HFF-Myc (cell line): ENCODE measurements at places on chromosomes 13 and 19.

DNA sequence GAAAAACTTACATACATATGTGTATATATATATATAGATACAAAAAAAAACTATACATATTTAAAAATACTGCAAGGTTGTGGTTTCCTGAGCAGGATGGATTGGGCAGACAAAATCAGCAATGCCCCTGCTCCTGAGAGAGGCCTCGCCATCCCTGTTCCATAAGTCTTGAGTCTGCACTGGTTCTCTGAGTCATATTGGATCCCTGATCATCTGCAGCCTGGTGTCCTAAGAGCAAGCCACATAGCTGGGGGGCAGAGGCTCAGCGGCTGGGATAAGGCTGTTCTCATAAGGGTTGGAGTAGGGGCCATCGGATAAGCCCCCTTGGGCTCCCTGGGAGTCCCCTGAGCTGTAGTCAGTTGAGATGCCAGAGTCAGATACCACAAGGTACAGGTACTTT is 3.3 kb downstream of the SWSAP1 start:
- no peak for DNase-seq

GRCh38 chr13:41312176-41312500 is 1.1 kb downstream of the NAA16 start:
- no peak for DNase-seq

GRCh38 chr13:81089371-81090157 is 748.6 kb upstream of the SPRY2 start:
- DNase-seq: no peak

DNA sequence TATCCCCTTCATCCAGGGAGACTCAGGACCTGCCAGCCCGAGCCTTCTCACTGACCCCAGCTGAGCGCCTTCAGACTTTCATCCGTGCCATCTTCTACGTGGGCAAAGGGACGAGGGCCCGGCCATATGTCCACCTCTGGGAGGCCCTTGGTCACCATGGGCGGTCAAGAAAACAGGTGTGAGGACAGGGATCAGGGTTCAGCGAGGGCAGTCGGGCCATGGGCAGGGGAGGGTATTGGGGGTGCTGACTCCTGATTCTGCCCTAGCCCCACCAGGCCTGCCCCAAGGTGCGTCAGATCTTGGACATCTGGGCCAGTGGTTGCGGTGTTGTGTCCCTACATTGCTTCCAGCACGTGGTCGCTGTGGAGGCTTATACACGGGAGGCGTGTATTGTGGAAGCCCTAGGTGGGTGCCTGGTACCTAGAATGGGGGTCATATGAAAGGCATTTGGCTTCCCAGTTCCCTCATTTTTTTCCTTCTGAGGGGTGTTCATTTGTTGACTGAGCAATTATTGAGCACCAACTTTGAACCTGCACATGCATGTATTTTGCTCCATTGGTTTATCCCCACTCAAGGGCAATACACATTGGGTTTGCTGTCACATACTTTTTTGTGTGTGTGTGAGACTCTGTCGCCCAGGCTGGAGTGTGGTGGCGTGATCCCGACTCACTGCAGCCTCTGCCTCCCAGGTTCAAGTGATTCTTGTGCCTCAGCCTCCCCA is 3.9 kb downstream of the ANKLE1 start:
- no peak for DNase-seq

DNA sequence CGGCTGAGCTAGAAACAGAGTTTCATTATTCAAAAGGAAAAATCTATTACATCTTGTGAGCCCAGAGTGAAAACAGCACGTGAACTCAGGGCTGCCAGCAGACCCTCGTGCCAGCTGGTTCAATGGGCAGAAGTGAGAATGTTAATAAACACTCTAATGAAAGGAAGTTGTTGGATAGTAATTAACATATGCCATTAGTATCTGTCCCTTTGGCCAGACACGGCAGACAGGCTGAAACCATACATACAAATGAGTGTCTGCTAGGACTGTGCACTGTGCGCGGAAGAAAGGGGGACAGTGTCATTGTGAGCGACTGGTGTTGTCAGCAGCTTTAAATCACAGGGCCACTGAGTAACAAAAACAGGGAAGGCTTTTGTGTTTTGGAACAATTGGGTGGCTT is 121.9 kb upstream of the TSC22D1 start:
- no peak for DNase-seq

- no peak for DNase-seq
These were observed 20.3 kb downstream of the FLT1 start for GRCh38 chr13:28474491-28475134.

DNA sequence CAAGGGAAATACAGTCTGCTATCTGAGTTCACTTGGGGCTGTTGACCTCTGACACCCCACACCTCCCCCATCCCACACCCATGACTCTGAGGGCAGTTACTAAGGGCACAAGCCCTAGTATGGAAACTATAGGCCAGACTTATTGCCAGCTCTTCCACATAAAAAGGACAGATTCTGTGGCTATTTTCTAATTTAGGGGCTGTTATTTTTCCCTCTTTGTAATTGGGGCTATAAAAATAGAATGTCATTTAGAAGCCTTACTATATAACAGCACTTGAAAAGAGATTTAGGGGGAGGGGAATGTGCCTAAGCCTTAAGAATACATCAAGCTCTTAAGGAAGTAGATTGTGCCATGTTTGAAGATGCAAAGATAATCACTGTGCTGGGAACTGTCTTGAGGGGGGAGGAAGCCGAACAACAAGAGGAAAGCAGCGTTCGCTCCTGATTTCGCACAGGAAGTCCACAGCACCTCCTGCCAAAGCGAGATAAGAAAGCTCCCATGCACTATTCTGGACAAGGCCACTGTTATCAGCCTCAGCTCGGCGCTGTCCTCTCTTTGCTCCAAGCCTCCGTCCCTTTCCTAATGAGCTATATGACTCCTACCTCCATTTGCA is 86.6 kb downstream of the FLT1 start:
- no peak for DNase-seq

GRCh38 chr19:24052811-24053210 is 34.2 kb upstream of the ZNF254 start:
- no peak for DNase-seq

DNA sequence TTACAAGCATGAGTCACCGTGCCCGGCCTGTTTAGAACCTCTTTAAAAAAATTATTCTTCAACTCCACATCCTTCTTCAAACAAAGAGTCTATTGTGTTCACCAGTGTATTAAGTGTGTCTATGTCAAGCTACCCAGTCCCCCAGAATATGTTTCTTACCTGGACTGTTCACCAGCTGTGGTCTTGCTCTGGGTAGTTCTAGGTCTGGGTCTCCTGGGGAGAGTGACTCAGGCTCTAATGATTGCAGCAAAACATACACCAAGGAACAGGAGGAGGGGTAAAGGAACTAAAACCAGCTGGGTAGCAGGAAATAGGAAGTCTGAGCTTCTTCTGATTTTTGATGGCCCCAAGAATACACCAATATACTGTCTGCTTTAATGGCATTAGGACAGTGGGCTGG is at the start of gene FPR1:
FPR1 (minus strand) TSS at position 224 of the 400 bp plus-strand sequence. CDS start 4,884 bp downstream, outside the sequence.
- no peak for DNase-seq

DNA sequence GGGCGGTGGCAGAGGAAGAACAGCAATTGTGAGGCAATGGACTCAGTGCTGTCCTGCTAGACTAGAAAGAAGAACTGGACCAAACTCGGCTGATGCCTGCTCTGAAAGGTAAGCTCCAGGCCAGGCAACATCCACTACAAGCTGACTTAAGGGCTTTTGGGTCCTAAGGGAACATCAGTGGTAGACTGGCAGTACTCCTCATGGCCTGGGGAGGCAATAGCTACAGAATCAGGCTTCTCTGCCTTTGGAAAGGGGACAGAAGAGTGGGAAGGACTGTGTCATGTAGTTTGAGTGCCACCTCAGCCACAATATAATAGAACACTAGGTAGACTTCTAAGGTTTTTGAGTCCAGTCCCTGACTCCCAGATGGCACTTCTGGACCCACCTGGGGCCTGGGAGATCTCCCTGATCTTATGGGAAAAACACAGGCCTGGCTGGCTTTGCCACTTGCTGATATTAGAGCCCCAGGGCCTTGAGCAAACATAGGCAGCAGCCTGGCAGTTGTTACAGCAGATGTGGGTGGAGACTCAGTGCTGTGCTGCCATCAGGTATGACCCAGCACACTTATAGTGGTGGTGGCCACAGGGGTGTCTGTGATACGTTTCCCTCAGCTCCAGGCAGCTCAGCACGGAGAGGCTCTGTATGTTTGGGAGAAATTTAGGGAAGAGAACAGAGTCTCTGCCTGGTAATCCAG is 9.2 kb upstream of the CLC start:
- no peak for DNase-seq

GRCh38 chr19:4567584-4568071 is 8.1 kb upstream of the SEMA6B start:
- no peak for DNase-seq

DNA sequence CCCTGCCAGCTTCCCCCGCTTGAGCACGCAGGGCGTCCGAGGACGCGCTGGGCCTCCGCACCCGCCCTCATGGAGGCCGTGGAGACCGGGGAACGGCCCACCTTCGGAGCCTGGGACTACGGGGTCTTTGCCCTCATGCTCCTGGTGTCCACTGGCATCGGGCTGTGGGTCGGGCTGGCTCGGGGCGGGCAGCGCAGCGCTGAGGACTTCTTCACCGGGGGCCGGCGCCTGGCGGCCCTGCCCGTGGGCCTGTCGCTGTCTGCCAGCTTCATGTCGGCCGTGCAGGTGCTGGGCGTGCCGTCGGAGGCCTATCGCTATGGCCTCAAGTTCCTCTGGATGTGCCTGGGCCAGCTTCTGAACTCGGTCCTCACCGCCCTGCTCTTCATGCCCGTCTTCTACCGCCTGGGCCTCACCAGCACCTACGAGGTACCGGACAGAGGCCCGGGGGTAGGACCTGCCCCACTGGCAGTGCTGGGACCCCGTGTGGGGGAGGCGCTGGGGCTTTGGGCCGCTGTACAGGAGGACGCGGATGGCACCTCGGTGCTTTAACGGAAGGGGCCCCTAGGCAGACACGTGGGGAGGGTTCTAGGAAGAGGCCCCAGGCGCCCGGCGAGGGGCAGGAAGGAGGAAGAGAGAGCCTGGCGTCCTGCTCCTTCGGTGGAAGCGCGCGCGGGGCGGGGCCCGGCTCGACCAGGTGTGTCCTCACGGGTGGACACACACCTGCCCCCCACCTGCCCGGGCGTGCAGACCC is 681 bp downstream of the SLC5A5 start:
- DNase-seq: no peak

DNA sequence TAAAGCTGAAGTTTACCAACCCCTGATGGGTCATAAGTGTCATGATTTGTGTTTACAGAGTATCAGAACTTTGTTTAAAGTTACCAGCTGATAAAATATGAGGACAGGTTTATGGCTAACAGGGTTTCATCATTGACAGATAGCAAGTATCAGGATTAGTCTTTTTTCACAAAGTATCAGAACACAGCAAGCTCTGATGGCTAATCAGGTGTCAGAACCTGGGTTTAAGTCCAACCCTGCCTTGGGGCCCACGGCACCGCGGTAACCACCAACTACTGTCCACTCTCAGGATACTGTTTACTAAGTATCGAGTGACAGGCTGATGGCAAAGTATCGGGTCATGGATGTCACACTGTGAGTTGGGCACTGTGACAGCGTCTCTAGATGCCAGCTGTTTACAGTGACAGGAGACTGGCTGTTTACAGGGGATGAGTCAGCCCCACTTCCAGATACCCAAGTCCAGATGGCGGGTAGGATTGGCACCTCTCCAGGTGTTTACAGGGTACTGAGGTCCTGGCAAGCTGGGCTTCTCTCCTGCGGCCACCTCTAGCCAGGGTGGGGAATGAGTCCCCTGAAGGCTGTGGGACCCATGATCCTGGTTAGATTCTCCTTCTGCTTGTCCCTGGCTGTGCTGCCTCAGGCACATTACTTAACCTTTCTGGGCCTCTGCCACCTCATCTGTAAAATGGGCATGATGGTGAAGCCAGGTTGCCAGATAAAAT is 21.8 kb downstream of the ARRDC2 start:
- DNase-seq: no peak

- DNase-seq: no peak
These were observed 1.7 kb downstream of the UBXN6 start for GRCh38 chr19:4455719-4456475.

DNA sequence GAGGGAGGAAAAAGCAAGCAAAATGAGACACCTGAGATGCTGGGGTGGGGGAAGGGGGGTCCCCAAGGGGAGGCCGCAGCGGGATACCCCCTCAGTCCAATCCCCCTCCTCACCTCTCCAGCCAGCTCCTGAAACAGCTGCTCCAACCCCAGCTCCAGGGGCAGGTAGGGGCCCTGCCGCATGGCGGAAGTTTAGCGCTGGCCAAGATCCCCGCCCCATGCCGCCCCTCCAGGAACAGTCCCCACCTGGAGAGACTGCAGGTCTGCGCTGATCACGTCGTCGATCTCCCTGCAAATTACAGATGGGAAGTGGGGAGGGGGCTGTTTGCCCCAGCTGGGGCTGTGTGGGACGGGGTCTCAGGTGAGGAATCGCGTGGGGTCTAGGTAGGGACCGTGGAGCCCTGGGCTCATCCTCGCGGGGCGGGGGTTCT is 9.0 kb downstream of the CAPN12 start:
- no peak for DNase-seq

DNA sequence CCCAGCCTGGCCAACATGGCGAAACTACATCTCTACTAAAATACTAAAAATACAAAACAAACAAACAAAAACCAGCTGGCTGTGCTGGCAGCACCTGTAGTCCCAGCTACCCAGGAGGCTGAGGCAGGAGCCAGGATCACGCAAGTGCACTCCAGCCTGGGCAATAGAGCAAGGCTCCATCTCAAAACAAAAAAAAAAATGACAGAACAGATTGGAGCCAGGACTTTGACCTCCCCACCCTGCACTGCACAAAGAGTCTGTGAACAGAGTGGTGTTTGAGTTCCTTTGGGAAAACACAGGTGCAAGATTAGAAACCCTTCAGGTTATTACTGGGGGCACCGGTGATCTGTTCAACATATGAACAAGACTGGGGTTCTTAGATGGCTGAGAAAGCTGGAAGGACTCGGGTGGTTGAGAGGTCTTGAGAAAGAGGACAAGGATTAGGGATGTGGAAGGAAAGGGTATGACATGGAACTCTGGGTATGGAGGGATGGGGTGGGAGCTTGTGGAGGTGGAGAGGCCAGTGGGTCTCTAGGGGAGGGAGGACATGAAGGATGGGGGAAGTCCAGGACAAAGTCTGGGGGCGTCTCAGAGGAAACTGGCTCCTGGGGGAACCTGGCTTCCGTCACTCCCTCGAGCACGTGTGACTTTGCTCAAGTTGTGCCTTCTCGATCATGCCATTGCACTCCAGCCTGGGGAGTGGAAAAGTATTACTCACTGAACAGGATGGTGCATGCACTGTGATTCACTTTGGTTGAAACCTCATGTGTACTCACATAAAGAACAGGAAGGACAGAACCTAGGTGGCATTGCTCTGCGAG is 25.9 kb downstream of the RCN3 start:
- no peak for DNase-seq

- DNase-seq: no peak
These were observed 750.3 kb downstream of the OLFM4 start for GRCh38 chr13:53778937-53779336.

DNA sequence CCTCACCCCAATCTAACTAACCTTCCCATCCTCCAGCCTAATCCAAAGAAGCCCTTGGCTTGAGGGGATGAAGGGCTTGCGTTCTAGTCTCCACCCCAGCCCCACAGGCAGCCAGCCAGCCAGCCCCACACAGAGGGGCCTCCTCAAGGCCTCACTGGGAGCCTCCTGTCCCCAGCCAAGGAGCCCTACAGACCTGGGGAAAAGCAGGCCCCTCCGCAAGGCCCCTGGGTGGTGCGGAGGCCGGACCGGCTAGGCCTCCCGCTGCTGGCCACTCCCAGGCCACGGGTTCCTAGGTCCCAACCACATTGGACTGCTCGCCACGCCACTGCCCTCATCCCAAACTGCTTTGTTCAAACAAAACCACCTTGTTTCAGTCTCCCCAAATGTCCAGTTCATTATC is 78.0 kb downstream of the ZIC5 start:
- no peak for DNase-seq
